ENCODE measurements at places on chromosomes 1 and 21.

DNA sequence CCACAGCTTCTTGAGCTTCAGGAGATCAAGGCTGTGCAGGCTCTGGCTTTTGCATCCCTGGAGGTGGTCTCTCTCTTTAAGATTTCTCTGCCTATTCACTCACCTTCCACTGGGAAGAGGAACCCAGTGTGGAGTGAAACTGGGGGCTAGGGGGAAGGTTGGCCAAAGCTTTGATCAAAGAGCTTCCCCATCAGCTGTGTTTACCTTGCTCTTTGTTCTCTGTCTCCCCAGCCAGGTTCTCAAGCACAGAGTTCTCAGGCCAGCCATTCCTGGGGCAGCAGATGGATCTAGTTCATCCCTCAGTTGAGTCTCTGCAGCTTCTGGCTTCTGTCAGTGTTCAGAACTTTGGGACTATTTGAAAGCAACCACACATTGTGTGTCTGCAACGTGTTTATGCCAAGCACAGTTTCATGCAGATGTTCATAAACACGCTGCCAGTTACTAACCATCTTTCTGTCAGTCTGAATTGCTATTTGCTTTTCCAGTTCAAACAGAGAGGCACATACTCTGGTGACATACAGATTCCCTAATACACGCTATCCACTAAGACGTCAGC is 17.2 kb upstream of the MRPS14 start:
- no peaks in the 10 kb centered on the region for H3K36me3 ChIP-seq
- DNase-seq = no peak
- H3K27ac ChIP-seq = no peak overlapping the region
- H3K4me3 ChIP-seq = no peak overlapping the region

- no peak overlapping the region for H3K4me3 ChIP-seq
- peaks cover 5% of the 10 kb centered on the region for H3K4me1 ChIP-seq
- H3K36me3 ChIP-seq = no peaks in the 10 kb centered on the region
- H3K27ac ChIP-seq = no peak overlapping the region
Observed at GRCh38 chr1:30672661-30673060, 50.7 kb downstream of the MATN1 start.

GRCh38 chr1:89527750-89528381 is 3.2 kb downstream of the LRRC8B start:
- no peak overlapping the region for H3K27ac ChIP-seq
- H3K27me3 ChIP-seq = peaks cover 2% of the 10 kb centered on the region
- DNase-seq = no peak
- H3K36me3 ChIP-seq = no peaks in the 10 kb centered on the region
- peaks cover 11% of the 10 kb centered on the region for H3K4me1 ChIP-seq

- peak overlapping the region; percentile 80 for H3K27ac ChIP-seq
- H3K36me3 ChIP-seq = peaks cover 75% of the 10 kb centered on the region
- no peak for DNase-seq
- peaks cover 6% of the 10 kb centered on the region for H3K4me1 ChIP-seq
Observed at GRCh38 chr1:10415211-10415930, 14.9 kb upstream of the CENPS start.

DNA sequence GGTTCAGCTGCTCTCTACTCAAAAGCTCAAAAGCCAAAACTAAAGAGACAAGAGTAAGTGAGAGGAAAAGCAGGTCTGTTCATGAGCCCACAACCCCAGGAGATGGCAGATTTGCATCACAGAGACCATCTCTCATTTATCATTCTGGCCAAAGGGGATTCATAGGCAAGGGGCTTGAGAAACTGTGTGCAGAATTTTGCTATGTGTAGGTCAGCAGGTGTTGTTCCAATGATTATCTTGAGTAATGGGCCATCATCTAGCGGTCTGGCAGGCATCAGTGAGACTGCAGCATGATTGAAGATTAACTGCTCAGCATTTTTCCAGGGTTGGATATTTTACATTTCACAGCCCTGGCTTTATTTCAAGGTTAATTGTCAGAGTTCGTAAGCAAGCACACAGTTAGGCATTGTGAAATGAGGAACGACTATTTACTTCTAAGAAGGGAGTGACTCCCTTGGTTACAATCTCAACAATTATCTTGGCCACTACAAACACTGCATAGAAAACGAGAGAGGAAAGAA is 1204.6 kb upstream of the TMPRSS15 start:
- DNase-seq = no peak
- H3K4me1 ChIP-seq = no peaks in the 10 kb centered on the region
- H3K27me3 ChIP-seq = peaks cover 4% of the 10 kb centered on the region
- no peak overlapping the region for H3K27ac ChIP-seq
- no peaks in the 10 kb centered on the region for H3K36me3 ChIP-seq

DNA sequence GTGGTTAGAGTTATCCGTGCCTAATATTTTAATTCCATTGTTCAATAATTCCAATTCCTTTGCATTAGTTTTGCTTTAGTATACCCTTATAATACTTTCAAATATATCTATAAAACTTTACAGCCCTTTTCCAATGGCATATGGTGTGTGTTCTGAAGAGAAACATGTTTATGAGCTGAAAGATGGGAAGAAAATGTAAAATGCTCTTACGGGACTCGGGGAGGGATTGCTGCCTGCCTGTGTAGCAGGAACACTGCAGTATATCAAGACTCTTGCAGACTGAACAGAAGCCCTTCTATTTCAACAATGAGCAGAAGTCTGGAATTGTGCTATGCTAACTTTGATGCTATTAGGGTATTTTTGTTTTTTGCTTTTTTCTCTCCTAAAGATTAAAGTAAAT is 406.8 kb downstream of the PTBP2 start:
- H3K4me1 ChIP-seq = peaks cover 5% of the 10 kb centered on the region
- no peak overlapping the region for H3K27ac ChIP-seq
- DNase-seq = no peak
- no peaks in the 10 kb centered on the region for H3K27me3 ChIP-seq
- peaks cover 2% of the 10 kb centered on the region for H3K36me3 ChIP-seq
- no peak overlapping the region for H3K4me3 ChIP-seq

DNA sequence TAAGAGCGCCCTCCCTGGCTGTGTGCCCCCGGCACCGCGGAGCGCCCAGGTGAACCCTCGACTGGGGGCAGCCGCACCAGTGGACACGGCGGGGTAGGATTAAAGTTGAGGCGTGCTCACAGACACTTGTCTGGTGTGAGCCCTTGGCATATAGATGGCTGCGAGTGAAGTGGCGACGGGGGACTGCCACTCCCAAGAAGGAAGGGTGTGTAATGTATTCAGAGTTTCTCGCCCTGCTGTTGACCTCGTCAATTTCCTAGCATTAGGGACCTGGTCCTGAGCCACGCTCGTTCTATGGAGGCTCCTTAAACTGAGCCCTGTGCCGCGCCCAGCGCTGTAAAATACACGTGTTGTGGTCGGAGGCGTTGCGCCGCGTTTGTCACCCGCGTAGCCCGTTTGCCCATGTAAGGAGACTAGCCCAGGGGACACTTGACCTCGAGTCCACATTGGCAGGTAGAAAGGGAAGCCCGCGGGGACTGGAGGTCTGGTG is 554 bp downstream of the EVA1C start:
- no peaks in the 10 kb centered on the region for H3K36me3 ChIP-seq
- H3K4me3 ChIP-seq = peak overlapping the region; percentile 67
- H3K27ac ChIP-seq = peak overlapping the region; percentile 4
- peaks cover 22% of the 10 kb centered on the region for H3K4me1 ChIP-seq

GRCh38 chr1:119266858-119267257 is 101.7 kb upstream of the HAO2 start:
- no peaks in the 10 kb centered on the region for H3K4me1 ChIP-seq
- no peak for DNase-seq
- peaks cover 20% of the 10 kb centered on the region for H3K27me3 ChIP-seq
- H3K27ac ChIP-seq = no peak overlapping the region
- H3K4me3 ChIP-seq = no peak overlapping the region

DNA sequence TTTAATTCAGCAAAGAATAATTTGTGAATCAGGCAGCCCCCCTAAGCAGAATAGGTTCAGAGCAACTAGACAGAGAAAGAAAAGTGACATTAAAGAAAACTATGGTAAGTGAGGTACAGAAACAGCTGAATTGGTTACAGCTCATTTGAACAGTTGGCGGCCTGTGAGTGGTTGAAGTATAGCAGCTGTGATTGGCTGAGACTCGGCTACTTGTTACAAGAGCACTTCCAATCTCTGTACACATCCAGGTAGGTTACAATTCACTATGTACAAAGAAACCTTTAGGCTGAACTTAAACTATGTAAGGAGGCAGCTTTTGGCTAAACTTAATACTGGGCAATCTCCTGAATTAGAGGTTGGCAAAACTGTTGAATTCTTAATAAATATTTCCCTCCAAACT is 171.1 kb upstream of the LHX8 start:
- no peak overlapping the region for H3K27ac ChIP-seq
- no peak overlapping the region for H3K4me3 ChIP-seq
- H3K4me1 ChIP-seq = no peaks in the 10 kb centered on the region
- no peak for DNase-seq
- no peaks in the 10 kb centered on the region for H3K27me3 ChIP-seq

DNA sequence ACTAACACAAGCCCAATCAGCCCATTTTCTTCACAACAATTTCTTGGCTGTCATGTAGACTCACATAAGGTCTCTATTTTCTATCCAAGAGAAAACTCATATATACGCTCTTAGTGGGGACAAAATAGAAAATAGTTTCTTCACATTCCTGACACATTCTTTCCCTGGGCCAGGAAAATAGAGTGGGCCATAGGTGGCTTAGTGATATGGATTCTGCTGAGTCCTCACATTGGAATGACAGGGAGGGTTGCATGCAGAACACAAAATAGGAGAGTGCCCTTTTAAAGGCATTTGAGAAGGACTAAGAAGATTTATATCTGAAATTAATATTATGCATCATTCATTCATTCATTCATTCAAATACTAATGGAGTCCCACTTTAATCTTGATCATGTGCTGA is 207.7 kb downstream of the LYPLAL1 start:
- no peak overlapping the region for H3K27ac ChIP-seq
- H3K4me1 ChIP-seq = no peaks in the 10 kb centered on the region
- no peaks in the 10 kb centered on the region for H3K27me3 ChIP-seq
- H3K36me3 ChIP-seq = no peaks in the 10 kb centered on the region

- no peaks in the 10 kb centered on the region for H3K36me3 ChIP-seq
- no peak for DNase-seq
- H3K4me1 ChIP-seq = peaks cover 43% of the 10 kb centered on the region
- no peak overlapping the region for H3K4me3 ChIP-seq
Observed at GRCh38 chr1:198445872-198446271, 94.6 kb downstream of the ATP6V1G3 start.

DNA sequence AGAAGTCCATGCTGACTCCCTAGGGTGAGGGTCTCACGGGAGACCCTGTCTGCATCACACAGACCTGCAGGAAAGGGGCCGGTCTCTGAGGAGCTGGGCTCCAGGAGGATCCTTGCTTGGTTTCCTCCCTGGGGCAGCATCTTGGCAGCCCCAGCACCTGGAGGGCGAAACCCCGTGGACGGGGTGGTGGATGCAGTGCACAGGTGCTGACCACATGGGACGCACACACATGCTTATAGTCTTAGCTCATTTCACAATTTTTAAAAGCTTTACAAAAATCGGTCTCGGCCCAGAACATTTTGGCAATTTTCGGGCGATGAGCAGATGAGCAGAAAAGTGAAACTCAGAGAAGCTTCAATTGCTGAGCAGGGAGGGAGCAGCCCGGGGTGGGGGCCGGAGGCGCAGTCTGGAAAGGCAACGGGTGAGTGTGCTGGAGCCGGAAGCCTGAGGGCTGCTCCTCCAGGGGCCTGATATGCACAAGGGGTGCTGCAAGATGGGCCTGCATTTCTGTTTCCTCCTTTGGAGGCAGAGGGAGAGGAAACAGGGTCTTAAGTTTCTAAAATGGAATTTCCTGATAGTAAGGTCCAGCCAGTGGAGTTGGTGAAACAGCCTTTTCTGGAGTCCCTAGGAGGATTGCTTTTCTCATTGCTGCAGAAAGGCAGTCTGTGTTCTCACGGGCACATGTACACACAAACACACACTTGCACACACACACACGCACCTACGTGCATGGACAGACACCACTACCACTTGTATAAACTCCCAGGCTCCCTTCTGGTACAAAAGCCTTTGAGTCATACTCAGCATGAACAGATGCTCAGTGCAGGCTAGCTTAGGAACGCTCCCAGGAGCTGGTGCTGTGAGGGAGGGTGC is 60.6 kb downstream of the SCCPDH start:
- peak overlapping the region; percentile 36 for H3K4me3 ChIP-seq
- DNase-seq = no peak
- peaks cover 14% of the 10 kb centered on the region for H3K36me3 ChIP-seq
- peak overlapping the region; percentile 75 for H3K27ac ChIP-seq

DNA sequence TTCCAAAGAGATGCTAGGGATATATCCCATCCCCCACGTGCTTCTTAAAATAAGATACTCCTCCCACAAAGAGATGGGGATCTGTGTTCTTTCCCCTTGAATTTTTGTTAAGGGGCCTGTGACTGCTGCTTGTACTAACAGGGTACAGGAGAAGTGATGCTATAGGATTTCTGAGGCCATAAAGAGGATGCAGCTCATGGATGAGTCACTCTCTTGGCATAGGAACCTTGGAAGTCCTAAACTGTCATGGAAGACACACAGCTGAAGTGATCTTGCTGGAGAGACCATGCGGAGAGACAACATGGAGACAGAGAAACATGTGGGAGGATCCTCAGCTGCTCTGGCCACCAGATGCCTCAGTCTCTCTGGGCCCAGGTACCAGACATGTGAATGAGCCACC is 157.2 kb downstream of the S1PR1 start:
- H3K27ac ChIP-seq = no peak overlapping the region
- no peaks in the 10 kb centered on the region for H3K36me3 ChIP-seq
- H3K4me1 ChIP-seq = no peaks in the 10 kb centered on the region
- no peak overlapping the region for H3K4me3 ChIP-seq
- peaks cover 2% of the 10 kb centered on the region for H3K27me3 ChIP-seq

All from osteocyte (in vitro differentiated cells).